Omental fat pad (tissue), 4 donors: ENCODE measurements at places on chromosomes 5 and 9.
A peak's percentile ranks its signal among the peaks of the same experiment; 100 is the strongest.

GRCh38 chr5:54867310-54867944 is 118.0 kb downstream of the ESM1 start:
- no peak for DNase-seq

GRCh38 chr5:140113699-140114263 is at the start of gene PURA:
Gene PURA (plus strand): TSS chr5:140114109. CDS start chr5:140114182, 73 bp downstream.
- DNase-seq: peak; percentile 97

- no peak for DNase-seq
These were observed 29.5 kb downstream of the RAI14 start for GRCh38 chr5:34685485-34686165.

DNA sequence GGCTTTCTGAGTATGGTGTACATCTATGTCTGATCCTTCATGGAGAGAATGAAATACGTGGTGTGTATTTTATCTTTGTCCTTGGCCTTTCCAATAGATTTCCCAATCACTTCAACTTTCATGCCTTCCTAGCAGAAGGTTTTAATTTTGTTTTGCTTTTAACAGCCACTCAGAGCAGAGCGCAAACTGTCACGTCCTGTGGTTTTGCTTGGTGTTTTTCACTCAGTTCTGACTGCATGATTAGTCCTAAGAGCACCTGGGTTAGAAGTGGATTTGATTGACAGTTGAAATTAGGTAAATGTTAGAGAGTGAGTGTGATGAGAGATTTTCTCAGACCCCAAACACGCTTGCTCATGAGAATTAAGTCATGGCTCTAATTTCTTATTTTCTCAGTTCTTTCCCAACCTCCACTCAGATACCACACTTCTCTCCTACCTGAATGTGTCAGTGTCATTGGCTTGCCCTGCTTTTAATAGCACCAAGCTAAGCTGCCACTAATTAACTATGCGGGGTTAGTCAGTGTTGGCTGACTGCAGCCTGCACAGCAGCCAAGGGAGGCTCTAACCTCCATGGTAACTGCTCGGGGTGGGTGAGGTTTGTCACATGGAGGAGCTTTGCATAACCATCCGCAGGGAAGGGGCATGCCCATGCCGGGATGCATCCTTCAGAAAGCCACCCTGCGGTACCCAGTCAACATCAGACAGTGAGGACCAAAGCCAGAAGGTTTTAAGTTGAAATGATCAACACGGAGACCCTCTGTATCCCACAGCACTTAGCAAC is 173.4 kb downstream of the NR3C1 start:
- no peak for DNase-seq

- no peak for DNase-seq
These were observed 134.4 kb downstream of the FGF1 start for GRCh38 chr5:142551338-142552067.

GRCh38 chr9:105670315-105670714 is 8.1 kb downstream of the TAL2 start:
- no peak for DNase-seq

- no peak for DNase-seq
These were observed 11.2 kb downstream of the FAM240B start for GRCh38 chr9:38708759-38709158.

GRCh38 chr5:42596817-42597216 is 159.8 kb upstream of the CCDC152 start:
- no peak for DNase-seq

DNA sequence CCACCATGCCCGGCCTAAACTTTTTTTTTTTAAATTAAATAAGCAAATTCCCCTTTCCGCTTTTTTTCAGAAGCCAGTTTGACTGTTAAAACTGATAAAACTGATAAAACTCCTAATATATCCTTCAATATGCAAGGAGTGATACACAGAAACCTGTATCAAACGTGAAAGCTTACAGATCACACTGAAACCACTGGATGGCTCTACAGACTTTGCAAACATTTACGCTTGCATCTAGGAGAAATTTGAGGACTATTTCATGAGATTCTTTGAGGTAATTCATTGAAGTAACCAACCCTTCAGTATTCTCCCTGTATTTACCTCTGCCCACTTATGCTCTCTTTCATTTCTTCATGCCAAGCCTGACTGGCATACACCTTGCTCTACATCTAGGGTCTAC is 40.6 kb upstream of the CHD1 start:
- DNase-seq: no peak

GRCh38 chr5:115543365-115544042 is 1.1 kb downstream of the FEM1C start:
- DNase-seq: no peak
